ENCODE measurements at places on chromosomes 11 and 22. TPM values are rescaled to one million over a fixed set of nuclear protein-coding genes. Genes with fewer than 3 reads are reported as not detected.

LRRC55 gene
- total RNA-seq: not detected

GPHA2 gene
- not detected for total RNA-seq

TBX10 gene
- not detected for total RNA-seq

KIAA1671 gene
- 2.0 TPM for total RNA-seq

MYBPC3 gene
- not detected for total RNA-seq

KCNE3 gene
- not detected for total RNA-seq

OR6A2 gene
- 0.10 TPM for total RNA-seq

KCNA4 gene
- total RNA-seq: not detected

OR5M10 gene
- total RNA-seq: not detected

TCN1 gene
- not detected for total RNA-seq

PPP6R3 gene
- total RNA-seq: 118 TPM

KAT5 gene
- total RNA-seq: 61.4 TPM

TRIOBP gene
- total RNA-seq: 26.0 TPM

USP2 gene
- 1.3 TPM for total RNA-seq

ABCG4 gene
- 0.12 TPM for total RNA-seq

TTC36 gene
- total RNA-seq: 0.52 TPM

C11orf86 gene
- total RNA-seq: not detected

MUC6 gene
- total RNA-seq: not detected

RBMXL2 gene
- not detected for total RNA-seq
